Spinal cord (tissue), 10 donors: ENCODE measurements at places on chromosomes 4 and X.

- DNase-seq = no peak
Measured at GRCh38 chr4:11628093-11628725, 199.5 kb upstream of the HS3ST1 start.

GRCh38 chr4:42398871-42399331, 1.6 kb downstream of the SHISA3 start:
- DNase-seq = no peak

DNA sequence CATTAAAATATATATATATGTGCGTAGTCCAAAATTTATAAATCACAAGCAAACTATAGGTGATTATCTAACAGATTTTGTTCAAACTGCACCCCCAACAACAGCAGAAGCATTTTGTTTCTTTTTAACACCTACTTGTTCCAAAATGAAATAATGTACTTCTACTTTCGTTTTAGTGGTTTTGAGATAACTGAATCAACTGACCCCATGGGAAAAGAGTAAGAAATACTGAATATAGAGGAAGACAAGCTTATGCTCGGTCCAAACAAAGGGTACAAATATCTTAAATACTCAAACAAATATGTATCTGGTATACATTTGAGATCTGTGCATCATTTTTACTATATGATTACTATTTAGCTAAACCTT, 22.4 kb downstream of the MAP7D3 start:
- DNase-seq = no peak

- no peak for DNase-seq
Measured at GRCh38 chr4:30330894-30331652, 389.1 kb upstream of the PCDH7 start.

DNA sequence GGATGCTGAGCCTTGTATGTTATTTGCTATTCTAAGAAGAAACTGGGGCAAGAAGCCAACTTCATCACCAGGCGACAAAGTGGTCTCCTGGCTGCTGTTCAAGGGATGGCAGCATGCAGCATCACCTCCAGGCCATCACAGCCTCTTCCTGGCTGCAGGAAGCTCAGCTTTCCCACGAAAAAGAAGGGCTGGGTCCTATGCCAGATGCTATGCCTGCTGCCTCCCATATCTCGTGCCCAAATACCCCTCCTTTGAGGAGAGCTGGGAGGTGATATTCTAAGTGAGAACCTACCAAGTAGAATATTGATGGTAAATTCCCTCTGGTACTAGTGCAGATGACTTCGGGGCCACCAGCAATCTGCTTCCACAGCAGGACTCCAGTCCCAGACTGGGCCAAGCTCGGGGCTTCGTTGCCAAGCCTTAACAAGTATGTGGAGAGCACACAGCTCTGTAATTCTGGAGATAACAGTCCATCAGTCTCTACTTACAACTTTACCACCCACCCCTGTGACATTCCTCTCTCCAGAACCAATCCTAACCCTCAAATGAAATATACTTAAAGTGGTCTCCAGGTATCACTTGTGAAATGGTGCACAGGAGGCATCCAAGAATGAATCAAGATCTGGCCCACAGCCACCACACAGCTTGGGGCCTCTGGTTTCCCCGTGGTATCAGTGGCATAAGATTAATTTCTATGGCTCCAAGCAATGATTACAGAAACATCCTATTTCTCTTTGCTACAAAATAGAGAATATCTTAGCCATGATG, 149.3 kb downstream of the PALLD start:
- no peak for DNase-seq
